ENCODE measurements at places on chromosomes 13 and 19.

DNA sequence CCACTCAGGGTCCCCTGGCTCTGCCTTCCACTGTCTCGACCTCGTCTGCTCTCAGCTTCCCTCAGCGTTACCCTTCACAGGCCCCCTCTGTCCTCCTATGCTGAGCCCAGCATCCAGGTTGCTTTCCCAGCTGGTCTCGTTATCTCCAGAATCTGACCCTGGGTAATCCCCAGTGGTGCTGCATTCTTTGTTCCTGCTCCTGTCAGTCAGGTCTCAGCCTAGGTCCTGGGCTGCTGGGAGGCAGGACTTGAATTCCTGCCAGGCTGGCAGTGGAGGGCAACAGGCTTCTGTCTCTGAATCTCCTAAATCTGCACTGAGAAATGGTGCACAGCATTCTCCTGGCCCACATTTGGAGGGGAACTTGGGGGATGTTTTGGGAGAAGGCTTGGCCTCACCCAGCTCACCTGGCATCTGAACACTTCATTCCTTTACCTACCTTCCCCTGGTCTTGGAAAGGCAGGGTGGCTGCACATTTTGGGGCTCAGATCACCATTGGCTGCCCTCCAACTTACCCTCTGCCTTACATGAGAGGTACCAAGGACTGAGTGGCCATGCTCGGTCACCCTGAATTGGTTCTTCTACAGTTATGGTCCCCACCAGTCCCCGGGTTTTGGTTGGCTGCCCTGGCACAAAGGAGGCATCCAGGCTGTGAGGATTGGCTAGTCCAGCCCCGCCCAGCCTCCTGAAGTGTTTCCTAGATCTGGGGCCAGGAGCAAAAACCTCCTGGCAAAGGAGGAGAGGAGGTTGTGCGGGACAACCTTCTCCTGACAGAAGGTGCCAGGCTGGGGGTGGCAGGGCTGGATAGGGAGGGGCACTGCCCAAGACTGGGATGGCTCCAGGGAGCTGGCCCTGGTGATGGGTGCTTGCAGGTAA is at the start of gene CYP4F8:
Gene CYP4F8, plus strand, starts transcription at position 712 of the 873 bp plus-strand sequence. CDS start 399 bp downstream, outside the sequence.
- no peak for DNase-seq

- no peak for DNase-seq
Measured at GRCh38 chr13:87837946-87838345, 166.8 kb downstream of the SLITRK5 start.

- DNase-seq: no peak
Measured at GRCh38 chr13:38785042-38785441, 98.2 kb downstream of the FREM2 start.

GRCh38 chr13:94859811-94860210 is 147.5 kb upstream of the SOX21 start:
- DNase-seq: no peak

GRCh38 chr19:1214862-1215731 is 9.5 kb downstream of the STK11 start:
- DNase-seq: no peak
